Stimulated activated CD8-positive, alpha-beta memory T cell treated with anti-CD3 and anti-CD28 coated beads, Interleukin-4, amount 100 ng/mL, for 4 hours (primary cell): ENCODE measurements at places on chromosomes 7 and 10.
A peak's percentile ranks its signal among the peaks of the same experiment; 100 is the strongest.

DNA sequence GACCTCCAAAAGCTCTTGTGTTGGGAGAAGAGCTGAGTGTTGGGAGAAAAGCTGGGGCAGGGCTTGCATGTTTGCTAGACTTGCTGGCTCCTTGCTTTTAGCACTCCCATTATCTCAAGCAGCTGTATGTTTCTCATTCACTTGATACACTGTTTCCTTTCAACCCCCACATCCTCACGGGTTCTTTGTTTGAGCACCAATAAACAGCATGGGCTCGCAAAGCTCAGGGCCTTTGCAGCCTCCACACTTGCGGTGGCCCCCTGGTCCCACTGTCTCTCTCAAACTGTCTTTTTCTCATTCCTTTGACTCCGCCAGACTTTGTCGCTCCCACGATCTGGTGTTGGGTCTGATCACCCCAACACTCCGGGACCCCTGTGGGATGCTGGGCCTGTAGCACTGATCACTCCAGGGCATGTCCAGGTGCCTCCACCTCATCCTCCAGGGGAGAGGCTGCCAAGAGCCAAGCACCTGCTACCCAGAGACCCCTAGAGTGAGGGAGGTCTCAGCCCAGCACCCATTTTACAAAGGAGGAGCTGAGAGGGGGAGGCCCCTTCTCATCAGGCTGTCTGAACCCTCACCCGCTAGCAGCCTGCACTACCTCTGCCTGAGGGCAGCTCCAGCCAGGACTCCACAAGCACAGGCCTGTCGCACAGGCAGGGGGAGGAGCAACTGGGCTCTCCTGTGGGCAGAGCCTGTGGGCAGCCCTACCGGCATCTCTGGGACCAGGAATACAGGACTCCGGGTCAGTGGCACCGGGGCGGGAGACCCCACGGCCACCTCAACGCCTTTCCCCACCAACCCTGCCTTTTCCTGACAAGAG lies 49.1 kb upstream of the MSMB start:
- no peak for DNase-seq

GRCh38 chr10:67788028-67788886 lies 49.7 kb downstream of the DNAJC12 start:
- DNase-seq: peak; percentile 30

- DNase-seq: no peak
Measured at GRCh38 chr7:66239467-66239856, 34.3 kb downstream of the TPST1 start.

DNA sequence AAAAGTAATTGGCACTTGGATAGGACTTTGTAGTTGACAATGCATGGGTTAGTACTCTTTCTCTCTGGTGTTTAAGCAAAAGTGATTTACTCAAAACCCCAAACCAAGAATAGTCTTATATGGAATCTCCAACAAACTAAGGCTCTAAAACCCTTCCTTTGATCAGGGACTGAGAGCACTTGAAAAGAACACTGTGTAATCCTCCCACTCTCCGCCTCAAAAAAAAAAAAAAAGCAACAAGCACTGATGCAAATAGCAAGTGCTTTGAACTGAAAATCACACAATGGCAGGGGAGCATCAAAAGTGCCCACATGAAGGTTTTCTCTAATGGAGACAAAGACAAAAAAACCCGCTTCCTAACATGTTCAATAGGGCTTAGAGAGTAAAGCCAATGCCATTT lies 467.9 kb upstream of the AUTS2 start:
- DNase-seq: no peak

DNA sequence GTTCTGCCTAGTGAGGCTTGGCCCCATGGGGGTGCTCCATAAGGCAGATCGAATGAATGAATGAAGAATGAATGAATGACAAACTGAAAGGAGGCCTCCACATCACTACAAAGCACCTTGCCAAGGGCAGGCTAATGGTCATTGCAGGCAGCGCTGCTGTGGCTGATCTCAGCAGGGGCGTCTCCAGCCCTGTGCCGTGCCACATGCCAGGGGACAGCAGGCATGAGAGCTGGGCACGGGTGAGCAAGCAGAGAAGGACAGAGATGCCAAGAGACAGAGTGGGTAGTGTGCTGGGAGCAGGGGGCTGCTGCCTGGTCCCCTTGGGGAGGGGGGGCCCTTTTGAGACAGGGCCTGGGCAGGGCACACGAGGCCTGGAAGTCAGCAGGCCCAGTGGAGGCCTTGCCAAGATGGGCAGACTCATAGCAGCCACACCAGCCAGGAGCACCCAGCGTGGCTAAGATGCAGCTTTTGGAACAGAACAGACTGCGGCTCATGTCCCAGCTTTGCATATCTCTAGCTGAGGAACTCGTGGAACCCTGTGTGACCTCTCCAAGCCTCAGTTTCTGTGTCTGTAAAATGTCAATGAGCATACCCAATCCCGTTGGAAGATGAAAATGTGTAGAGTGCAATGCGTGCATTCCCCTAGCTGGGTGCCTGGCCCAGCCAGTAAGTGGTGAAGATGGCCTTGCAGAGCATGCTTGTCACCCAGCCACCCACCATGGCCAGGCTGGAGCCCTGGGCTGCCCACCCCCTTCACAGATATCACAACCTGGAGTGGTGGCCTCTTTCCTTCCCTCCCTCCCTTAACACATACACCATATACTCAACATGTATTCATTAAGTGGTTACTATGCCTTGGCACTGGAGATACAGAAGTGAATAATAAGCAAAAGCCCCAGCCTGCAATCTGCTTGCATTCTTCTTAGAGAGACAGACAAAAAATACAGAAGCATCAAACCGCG lies 61.1 kb upstream of the LRRC18 start:
- no peak for DNase-seq

- no peak for DNase-seq
Measured at GRCh38 chr10:34644224-34644623, 170.9 kb downstream of the PARD3 start.

DNA sequence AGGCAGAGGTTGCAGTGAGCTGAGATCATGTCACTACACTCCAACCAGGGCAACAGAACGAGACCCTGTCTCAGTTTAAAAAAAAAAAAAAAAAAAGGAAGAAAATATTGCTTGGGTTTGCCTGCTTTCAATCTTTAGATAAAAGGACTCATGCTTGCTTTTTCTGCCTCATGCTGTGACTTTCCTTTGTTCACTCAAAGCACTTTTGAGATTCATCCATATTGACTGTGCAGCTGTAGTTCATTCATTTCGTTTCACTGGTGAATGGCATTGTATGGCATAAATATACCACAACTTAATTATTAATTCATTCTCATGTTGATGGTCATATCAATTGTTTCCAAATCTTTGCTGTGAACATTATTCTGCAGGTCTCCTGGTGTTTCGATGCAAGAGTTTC lies 97.6 kb upstream of the NFE2L3 start:
- DNase-seq: no peak

DNA sequence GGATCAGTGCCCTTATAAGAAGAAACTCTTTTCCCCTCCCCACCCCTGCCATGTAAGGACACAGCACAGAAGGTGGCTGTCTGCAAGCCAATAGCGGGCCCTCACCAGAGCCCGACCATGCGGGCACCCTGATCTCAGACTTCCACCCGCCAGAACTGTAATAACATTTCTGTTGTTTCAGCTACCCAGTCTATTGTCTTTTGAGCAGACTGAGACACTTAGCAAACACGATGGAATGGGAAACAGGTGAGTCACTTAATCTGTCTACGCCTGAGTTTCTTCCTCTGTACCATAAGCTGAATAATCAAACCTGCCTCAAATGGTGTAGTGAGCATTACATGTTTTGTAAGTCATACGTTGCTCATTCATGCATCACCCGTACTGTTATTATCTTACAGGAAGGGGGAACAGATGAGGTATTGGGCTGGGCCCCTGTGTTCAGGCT lies 58.2 kb downstream of the STRA8 start:
- no peak for DNase-seq

DNA sequence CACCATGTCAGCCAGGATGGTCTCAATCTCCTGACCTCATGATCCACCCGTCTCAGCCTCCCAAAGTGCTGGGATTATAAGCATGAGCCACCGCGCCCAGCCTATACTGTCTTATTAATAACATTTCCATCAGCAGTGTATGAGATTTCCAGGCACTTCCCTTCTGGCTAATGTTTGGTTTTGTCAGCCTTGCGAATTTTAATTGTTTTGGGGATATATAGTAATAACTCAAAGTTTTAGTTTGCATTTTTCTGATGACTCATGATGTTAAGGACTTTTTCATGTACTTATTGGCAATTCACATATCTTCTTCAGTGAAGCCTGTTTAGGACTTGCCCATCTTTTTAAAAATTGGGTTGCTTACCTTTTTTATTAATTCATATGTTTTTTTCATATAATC lies 76.0 kb downstream of the TMEM270 start:
- no peak for DNase-seq

DNA sequence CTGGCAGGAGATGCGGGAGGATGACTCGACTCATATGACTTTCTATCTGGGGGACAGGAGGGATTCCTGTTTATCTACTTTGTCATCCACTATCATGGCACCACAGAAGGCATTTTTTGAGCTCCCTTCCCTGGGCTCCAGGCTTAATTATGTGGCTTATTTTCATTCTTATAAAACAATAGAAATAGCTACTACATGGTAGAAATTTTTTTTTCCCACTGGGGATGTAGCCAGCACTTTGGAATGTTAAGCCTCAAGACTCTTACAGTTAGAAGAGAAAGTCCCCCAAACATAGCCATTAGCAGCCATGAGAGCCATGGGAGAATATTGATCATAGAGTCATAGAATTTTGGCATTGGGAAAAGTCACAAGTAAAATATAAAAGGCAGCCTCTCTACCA lies 14.6 kb upstream of the FAM180A start:
- DNase-seq: no peak

- no peak for DNase-seq
Measured at GRCh38 chr10:31070025-31070424, 38.4 kb upstream of the ZNF438 start.

DNA sequence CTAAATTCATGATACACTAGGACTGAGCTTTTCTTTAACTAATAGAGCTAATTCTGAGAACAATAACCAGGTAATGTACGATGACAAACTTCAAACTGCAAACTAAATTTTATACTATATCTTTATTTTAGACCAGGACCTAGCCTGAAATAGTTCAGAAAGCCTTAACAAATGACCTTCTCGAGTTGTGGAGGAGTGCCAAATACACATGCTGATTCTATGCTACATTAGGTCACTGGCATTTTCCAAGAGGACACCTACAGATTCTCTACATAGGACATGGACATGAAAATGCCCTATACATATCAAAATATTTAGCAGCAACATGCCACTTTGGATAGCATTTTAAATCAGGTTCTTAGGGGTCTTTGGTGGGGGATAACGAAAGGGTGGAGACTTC lies 44.0 kb upstream of the LRRTM3 start:
- no peak for DNase-seq

- no peak for DNase-seq
Measured at GRCh38 chr7:43625453-43625852, 42.5 kb downstream of the STK17A start.

DNA sequence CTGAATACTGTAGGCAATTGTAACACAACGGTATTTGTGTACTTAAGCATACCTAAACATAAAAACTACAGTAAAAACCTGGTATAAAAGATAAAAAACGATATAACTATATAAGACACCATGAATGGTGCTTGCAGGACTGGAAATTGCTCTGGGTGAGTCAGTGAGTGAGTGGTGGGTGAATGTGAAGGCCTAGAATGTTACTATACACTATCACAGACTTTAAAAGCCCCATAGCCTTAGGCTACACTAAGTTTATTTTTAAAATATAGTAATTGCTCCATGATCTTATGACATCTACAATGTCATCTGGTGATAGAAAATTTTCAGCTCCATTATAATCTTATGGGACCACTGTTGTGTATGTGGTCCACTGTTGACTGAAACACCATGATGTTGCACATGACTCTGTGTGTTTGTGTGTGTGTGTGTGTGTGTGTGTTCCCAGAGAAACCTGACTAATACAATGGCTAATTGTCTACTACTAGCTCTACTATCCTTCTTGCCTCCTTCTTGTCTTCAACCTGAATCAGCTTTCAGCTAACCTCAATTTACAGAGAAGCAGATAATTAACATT lies 27.6 kb upstream of the PRPF18 start:
- no peak for DNase-seq

DNA sequence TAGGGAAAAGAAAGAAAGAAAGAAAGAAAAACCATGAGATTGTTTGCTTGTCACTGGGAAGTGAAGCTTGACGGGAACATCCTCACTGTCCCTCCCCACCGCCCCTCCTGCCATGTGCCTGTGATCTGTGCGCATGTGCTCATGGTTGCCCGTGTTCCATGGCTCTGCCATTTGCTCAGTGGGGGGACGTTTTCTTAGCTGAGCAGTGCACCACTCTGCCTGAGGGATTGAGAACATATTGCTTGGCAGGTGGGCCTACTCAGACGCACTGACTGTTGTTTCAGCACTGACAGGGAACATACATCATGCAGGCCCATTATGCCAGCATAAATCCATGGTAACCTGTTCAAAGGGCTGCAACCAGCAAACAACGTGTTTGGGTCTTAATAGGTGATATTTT lies 747.9 kb upstream of the GALNT17 start:
- DNase-seq: no peak

DNA sequence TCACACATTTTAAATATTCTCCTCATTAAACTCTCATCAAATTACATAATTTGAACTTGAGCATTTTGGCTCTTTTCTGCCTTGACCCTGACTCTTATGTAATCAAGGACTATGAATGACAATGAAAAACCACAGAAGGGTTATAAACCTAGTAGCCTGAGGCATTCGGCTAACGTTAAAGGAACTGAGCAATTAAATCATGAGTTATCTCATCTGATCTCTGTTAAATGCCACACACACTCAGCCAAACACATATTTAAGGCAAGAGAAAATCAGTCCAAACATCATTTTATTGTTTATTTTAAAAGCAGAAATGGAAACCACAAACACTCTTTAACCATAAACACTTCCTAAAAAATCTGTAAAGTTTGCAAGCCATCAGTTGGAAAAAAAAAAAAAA lies 204.3 kb downstream of the DGKI start:
- DNase-seq: no peak

DNA sequence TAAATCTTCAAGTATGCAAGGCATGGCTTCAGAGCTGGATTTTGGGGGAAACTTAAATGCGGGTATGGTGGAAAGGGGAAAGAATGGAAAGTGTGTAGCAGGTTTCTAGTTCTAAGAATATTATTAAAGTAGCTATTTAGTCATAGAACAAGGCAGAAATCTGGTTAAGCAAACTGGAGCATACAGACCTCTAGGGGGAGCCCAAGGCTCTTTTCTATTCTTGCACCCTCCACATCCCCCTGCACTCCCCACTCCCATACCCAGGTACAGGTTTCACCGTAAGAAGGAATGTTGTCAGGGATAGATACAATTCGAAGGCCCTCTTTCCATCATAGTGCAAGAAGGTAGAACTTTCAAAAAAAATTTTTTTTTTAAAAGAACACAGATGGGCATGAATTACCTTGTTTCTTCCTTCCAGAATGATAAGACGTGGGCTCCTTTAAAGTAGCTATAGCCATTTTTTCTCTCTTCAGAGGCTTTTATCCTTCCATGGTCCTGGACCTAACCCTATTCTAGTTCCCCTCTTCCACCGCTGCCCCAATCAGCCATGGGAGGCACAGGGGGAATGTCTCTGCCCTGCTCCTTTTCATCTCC lies 41.5 kb upstream of the SMIM30 start:
- DNase-seq: no peak

- no peak for DNase-seq
Measured at GRCh38 chr7:37683246-37684120, at the start of gene GPR141. GPR141 (plus strand) TSS chr7:37683766; CDS start chr7:37740394, 56,628 bp downstream.
